Fibroblast of the aortic adventitia (primary cell): ENCODE measurements at places on chromosomes 12 and 14. TPM values are rescaled to one million over a fixed set of nuclear protein-coding genes. Genes with fewer than 3 reads are reported as not detected.

The BLOC1S1 gene
- 64.1 and 70.2 TPM in 2 replicates for total RNA-seq

The PRIMA1 gene
- total RNA-seq: 0.08 TPM in 1 of 2 replicates, not detected in the other

The RNASE7 gene
- not detected in 2 replicates for total RNA-seq

The HOXC10 gene
- total RNA-seq: 0.25 TPM in 1 of 2 replicates, not detected in the other

The KITLG gene
- total RNA-seq: 15.1 and 110 TPM in 2 replicates

The SLC6A13 gene
- total RNA-seq: not detected in 2 replicates

The LGR5 gene
- 7.8 TPM in 1 of 2 replicates, not detected in the other for total RNA-seq

The RERG gene
- total RNA-seq: not detected in 2 replicates

The TSHR gene
- total RNA-seq: not detected in 2 replicates

The NOVA1 gene
- total RNA-seq: 2.7 and 16.9 TPM in 2 replicates

The FRMD6 gene
- 192 and 257 TPM in 2 replicates for total RNA-seq

The PTPRO gene
- 0.57 and 3.1 TPM in 2 replicates for total RNA-seq

The MYF6 gene
- total RNA-seq: not detected in 2 replicates

The TMEM106C gene
- total RNA-seq: 13.4 and 90.7 TPM in 2 replicates

The MORN3 gene
- total RNA-seq: 0.63 and 3.8 TPM in 2 replicates

The TMCC3 gene
- total RNA-seq: 0.65 and 0.72 TPM in 2 replicates
